ENCODE measurements at places on chromosomes 2 and 18.

DNA sequence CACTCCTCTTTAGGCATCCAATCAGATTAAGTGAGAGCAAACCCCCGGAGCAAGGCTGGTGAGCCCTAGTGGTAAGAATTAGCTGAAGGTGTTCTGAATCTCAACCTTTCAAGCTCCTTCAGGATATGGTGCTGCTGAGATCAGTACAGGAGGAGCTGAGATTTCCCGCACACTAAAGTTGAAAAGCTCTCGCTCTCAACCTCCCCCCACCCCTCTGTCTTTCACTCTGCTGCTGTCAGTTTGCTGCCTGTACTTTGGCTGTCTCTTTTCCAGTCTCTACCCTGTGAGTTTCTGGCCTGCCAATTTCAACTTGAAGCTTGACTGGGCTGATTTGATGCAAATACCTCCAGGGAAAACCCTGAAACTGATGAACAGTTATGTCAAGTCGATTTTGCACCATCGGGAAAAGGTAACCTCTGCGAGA is 15.7 kb downstream of the ZEB2 start:
- no peak for DNase-seq

DNA sequence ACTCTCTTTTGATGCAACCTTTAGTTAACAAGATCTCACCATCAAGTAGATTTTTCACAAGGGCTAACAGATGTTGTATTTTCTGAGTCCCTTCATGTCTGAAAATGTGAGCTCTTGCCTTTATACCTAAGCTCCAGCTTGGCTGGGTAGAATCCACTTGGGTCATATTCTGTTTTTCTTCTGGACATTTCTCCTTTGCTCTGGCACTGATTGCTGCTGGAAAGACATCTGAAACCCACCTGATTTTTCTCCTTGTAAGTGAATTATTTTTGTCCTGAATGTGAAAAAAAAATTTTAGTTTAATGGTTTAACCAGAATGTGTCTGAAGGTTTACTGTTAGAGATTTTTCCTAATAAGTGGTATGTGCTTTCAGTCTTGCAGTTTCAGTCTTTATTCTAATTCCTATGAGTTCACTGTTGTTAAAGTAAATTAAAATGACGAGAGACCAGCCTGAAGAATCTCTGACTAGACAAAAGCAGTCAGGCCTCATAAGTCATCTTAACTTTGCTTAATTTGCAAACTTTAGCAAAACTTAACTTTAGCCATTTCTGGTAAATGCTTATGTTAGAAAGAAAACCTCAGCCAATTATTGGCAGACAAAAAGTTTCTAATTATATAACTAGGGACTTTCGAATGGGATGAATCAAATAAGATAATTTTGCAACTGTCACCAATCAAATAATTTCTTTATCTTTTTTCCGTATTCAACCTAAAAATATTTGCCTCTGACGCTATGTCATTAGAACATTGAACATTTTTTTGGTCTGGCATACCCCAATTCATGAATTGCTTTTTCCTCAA is 70.8 kb downstream of the ACAA2 start:
- no peak for DNase-seq

GRCh38 chr2:179850188-179850587 is 11.2 kb downstream of the ZNF385B start:
- no peak for DNase-seq

DNA sequence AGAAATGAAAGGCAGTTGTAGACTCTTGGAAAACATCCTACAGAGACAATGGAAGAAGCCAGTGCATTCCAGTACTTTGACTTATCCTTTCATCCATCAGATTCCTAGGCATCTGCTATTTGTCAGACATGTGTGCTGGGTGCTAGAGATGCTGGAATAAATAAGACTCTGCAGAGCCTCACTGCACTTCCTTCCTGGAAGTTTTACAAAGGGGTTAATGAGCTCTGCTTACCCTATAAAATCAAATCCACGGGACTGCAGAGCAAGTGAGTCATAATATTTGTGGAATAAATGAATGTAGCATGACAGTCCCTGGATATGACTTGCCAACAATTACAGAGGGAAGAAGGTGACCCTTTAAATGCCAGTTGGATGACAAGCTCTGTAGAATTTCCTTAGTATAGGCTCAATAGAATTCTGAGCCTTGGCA is 52.7 kb upstream of the NPAS2 start:
- no peak for DNase-seq
